Activated CD8-positive, alpha-beta memory T cell treated with anti-CD3 and anti-CD28 coated beads for 1 hour (primary cell): ENCODE measurements at places on chromosomes 7 and 10.

DNA sequence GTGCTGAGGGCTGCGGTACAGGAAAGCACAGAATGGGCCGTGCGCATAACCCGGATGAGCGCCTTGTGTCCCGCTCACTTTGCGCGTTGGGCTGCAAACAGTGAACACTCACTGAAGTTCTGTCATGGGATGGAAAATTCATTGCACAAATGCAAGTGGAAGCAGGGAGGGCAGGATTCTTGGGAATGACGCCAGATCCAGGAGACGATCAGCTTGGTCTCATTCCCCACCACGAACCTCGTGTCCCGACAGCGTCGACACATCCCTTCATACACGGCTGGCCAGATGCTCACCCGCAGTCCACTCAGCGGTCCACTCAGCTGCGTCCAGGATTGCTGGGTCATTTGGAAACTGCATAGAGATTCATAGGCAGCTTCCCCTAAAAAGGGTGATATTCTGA, 607.1 kb downstream of the SDK1 start:
- DNase-seq: no peak

- DNase-seq: no peak
Measured at GRCh38 chr10:13099144-13099665, 758 bp upstream of the OPTN start.

DNA sequence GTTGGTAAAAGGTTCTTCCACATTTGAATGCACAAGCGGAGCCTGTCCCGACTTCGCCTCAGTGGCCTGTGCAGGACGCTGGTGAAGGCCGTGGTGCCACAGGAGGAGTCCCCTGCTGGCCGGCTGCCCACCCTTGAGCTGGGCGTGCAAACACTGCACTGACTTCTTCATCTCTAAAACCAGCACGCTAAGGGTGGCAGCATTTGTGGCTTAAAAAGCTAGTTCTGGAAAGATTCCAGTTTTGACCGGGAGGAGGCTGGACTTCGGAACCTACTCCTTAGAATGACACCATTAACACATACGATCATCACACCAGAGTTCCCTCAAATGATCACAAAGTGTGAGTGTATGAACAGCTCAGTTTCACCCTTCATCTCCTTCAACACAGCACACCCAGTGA, 102.4 kb downstream of the SMURF1 start:
- no peak for DNase-seq

DNA sequence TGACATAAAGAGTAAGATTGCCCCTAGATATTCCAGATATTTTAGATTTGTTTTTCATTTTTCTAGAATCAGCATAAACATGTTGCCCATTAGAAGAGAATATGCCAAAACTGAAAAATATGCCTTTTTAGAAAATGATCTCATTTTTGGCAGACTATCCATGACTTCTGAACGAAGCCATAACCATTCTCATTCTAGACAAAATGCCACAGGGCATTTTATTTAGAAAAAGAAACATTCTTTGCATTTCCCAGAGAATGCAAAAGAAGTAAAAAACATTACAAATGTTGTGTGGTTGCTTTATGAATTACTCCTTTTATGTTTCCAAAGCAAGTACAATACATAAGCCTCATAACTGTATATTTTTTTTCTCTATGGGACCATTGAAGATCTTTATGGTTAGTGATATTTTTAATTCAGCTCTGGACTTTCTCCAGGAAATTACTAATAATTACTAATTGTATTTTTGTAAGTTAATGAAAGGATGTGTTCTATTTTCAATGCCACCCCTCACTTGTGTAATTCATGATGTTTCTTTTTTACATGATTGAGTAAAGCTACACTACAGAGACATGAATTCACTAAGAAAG, 109.6 kb upstream of the SEM1 start:
- no peak for DNase-seq

DNA sequence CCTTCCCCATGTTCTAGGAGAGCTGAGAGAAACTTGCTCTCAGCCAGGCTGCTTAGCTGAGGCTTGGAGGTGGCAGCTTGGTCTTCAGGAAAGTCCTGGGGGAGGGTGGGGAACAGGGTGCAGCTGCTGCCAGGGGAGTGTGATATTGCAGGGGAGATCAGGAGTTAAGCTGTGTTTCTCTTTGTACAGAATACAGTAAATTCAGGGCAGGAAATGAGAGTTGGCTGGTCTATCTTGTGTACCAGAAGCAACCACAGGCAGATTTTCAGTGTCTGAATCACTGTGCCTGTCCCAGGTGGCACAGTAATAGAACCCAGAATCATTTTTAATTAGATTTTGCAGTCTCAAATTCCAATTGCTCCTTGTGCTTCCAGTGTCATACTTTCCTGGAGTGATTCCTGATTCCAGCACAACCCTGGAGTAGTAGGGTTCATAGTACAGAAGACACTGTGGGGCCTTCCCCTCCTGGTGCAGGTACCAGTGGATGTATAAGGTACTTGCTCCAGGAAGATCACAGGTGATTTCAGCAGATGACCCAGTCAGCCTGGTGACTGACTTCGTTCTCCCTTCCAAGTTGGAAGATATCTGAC, 94.0 kb upstream of the TARP start:
- DNase-seq: no peak
